Liver (tissue), 10 donors: ENCODE measurements at places on chromosomes 16 and 17.
A peak's percentile ranks its signal among the peaks of the same experiment; 100 is the strongest.

- DNase-seq = no peak
- no peak overlapping the region for H3K4me3 ChIP-seq
- peaks cover 10% of the 10 kb centered on the region for H3K4me1 ChIP-seq
- no peaks in the 10 kb centered on the region for H3K27me3 ChIP-seq
- no peak overlapping the region for H3K27ac ChIP-seq
Observed at GRCh38 chr16:30808146-30808545, 21.1 kb upstream of the ZNF629 start.

- no peak overlapping the region for H3K4me3 ChIP-seq
- peaks cover 20% of the 10 kb centered on the region for H3K36me3 ChIP-seq
- H3K27me3 ChIP-seq = no peaks in the 10 kb centered on the region
- H3K4me1 ChIP-seq = peaks cover 19% of the 10 kb centered on the region
Observed at GRCh38 chr16:5073279-5073629, 1.6 kb downstream of the ALG1 start.

DNA sequence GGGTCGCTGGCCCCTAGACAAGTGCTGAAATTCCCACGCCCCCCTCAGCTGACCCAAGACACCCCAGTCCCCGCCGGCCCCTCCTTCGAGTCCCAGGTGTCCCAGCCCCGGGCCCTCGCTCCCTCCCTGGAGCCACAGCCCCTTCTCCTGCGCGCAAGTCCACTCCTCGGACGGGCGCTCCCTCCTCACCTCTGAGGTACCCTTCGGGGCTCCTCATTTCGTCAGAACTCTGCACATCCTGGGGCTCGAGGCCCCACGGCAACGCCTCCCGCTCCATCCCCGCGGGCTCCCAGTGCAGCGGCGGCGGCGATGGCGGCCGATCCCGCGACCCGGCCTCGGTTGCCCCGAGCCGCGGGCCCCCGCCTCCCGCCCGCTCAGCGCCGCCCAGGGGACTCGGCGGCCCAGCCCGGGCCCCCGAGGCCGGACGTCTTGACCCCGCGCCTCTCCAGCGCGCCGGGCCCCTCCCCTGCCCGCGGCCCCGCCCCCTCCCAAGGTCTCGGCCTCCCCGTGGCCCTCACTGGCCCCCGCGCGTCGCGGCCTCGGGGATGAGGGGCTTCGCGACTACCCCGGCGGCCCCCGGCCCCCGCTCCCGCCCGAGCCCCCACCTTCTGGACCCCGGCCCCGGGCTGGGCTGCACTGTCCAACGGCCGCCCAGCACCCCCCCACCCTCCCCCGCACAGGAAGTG is at the start of gene ZNF768:
Gene ZNF768 (minus strand): TSS at position 430 of the 686 bp plus-strand sequence. CDS start 153 bp downstream, at position 277.
- DNase-seq = peak; percentile 81
- peak within 1 kb of the TSS; percentile 95 for H3K27ac ChIP-seq
- H3K4me3 ChIP-seq = peak within 1 kb of the TSS; percentile 82

DNA sequence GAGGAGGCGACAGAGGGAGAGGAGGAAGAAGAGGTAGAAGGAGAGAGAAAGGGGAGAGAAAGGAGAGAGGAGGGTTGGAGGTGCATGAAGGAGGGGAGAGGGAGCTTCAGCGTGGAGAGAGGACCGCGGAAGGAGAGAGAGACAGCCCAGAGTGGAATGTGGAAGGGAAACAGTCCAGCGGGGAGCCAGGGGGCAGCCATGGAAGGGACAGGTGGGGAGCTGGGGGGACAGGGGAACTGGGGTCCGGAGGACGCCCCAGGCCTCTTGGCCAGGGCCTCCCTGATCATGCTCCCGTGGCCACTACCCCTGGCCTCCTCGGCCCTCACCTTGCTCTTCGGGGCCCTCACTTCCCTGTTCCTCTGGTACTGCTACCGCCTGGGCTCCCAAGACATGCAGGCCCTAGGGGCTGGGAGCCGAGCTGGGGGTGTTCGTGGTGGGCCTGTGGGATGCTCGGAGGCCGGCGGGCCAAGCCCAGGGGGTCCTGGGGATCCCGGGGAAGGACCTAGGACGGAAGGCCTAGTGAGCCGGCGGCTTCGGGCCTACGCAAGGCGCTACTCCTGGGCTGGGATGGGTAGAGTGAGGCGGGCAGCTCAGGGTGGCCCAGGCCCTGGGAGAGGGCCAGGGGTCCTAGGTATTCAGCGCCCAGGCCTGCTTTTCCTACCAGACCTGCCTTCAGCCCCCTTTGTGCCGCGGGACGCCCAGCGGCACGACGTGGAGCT is 759 bp downstream of the ASPHD1 start:
- H3K27ac ChIP-seq = no peak overlapping the region
- H3K36me3 ChIP-seq = no peaks in the 10 kb centered on the region
- H3K4me3 ChIP-seq = no peak overlapping the region
- DNase-seq = no peak

GRCh38 chr17:55564081-55564480 is 52.8 kb upstream of the SMIM36 start:
- no peaks in the 10 kb centered on the region for H3K27me3 ChIP-seq
- no peak overlapping the region for H3K27ac ChIP-seq
- no peak for DNase-seq
- H3K36me3 ChIP-seq = no peaks in the 10 kb centered on the region
- H3K4me1 ChIP-seq = peaks cover 13% of the 10 kb centered on the region

- no peak for DNase-seq
- peak overlapping the region; percentile 42 for H3K4me3 ChIP-seq
- H3K27ac ChIP-seq = peak overlapping the region; percentile 96
Observed at GRCh38 chr17:29291163-29291752, 2.7 kb downstream of the NUFIP2 start.

- H3K36me3 ChIP-seq = no peaks in the 10 kb centered on the region
- no peak for DNase-seq
- H3K27ac ChIP-seq = no peak overlapping the region
- no peaks in the 10 kb centered on the region for H3K4me1 ChIP-seq
Observed at GRCh38 chr16:47886139-47886538, 269.7 kb downstream of the ABCC12 start.

GRCh38 chr17:45393411-45393810 is 39.3 kb downstream of the ARHGAP27 start:
- no peaks in the 10 kb centered on the region for H3K36me3 ChIP-seq
- no peak for DNase-seq
- no peak overlapping the region for H3K4me3 ChIP-seq
- H3K27ac ChIP-seq = no peak overlapping the region
- H3K27me3 ChIP-seq = no peaks in the 10 kb centered on the region

GRCh38 chr16:3065742-3066439 is 451 bp downstream of the IL32 start:
- H3K27me3 ChIP-seq = no peaks in the 10 kb centered on the region
- peaks cover 4% of the 10 kb centered on the region for H3K4me1 ChIP-seq
- DNase-seq = no peak
- H3K27ac ChIP-seq = peak overlapping the region; percentile 82

DNA sequence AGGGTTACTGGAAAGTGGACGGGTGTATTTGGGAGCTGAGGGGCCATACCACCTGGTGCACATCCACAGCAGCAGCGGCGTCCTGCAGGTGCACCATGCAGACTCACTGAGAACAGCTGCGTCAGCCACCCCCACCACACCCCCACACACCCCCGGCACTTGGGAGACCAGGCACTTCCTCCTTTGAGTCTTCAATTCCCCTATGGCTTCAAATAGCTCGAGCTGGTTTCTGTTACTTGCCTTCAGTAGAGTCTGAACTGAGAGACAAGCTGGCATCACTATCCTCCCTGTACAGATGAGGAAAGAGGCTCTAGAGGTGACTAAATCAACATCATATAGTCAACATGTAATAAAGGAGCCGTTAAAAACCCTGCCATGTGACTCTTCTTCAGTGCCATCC is 15.4 kb downstream of the CUEDC1 start:
- no peak overlapping the region for H3K27ac ChIP-seq
- H3K27me3 ChIP-seq = no peaks in the 10 kb centered on the region
- no peak overlapping the region for H3K4me3 ChIP-seq

GRCh38 chr17:33927732-33928133 is 327.4 kb upstream of the CCL2 start:
- H3K27me3 ChIP-seq = no peaks in the 10 kb centered on the region
- no peak for DNase-seq
- H3K4me3 ChIP-seq = no peak overlapping the region
- H3K36me3 ChIP-seq = no peaks in the 10 kb centered on the region
- no peak overlapping the region for H3K27ac ChIP-seq

- H3K27me3 ChIP-seq = peaks cover 7% of the 10 kb centered on the region
- H3K36me3 ChIP-seq = no peaks in the 10 kb centered on the region
- H3K4me1 ChIP-seq = no peaks in the 10 kb centered on the region
- H3K4me3 ChIP-seq = no peak overlapping the region
Observed at GRCh38 chr17:74177018-74177450, 26.4 kb upstream of the RPL38 start.

- no peaks in the 10 kb centered on the region for H3K27me3 ChIP-seq
- peak overlapping the region; percentile 67 for H3K4me3 ChIP-seq
- peaks cover 3% of the 10 kb centered on the region for H3K4me1 ChIP-seq
- peak overlapping the region; percentile 88 for H3K27ac ChIP-seq
- no peaks in the 10 kb centered on the region for H3K36me3 ChIP-seq
Observed at GRCh38 chr17:78925662-78926555, 722 bp upstream of the TIMP2 start.

DNA sequence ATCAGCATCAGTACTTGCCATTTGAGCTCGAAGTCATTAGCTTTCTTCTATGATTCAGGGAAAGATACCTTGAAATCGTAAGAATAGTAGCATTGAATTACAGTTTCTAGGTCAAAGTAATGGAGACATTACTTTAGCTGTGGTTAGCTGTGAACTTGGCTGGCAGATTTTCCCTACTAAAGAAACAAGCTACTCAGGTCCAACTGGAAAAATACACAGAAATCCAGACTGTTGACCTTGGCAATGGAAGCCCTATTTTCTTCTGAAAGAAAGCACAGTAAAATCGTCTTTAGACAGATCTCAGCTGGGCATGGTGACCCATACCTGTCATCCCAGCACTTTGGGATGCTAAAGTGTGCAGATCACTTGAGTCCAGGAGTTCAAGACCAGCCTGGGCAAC is 13.4 kb upstream of the DNAJA2 start:
- H3K36me3 ChIP-seq = no peaks in the 10 kb centered on the region
- no peak overlapping the region for H3K27ac ChIP-seq
- H3K4me3 ChIP-seq = no peak overlapping the region
- DNase-seq = no peak
- no peaks in the 10 kb centered on the region for H3K27me3 ChIP-seq

DNA sequence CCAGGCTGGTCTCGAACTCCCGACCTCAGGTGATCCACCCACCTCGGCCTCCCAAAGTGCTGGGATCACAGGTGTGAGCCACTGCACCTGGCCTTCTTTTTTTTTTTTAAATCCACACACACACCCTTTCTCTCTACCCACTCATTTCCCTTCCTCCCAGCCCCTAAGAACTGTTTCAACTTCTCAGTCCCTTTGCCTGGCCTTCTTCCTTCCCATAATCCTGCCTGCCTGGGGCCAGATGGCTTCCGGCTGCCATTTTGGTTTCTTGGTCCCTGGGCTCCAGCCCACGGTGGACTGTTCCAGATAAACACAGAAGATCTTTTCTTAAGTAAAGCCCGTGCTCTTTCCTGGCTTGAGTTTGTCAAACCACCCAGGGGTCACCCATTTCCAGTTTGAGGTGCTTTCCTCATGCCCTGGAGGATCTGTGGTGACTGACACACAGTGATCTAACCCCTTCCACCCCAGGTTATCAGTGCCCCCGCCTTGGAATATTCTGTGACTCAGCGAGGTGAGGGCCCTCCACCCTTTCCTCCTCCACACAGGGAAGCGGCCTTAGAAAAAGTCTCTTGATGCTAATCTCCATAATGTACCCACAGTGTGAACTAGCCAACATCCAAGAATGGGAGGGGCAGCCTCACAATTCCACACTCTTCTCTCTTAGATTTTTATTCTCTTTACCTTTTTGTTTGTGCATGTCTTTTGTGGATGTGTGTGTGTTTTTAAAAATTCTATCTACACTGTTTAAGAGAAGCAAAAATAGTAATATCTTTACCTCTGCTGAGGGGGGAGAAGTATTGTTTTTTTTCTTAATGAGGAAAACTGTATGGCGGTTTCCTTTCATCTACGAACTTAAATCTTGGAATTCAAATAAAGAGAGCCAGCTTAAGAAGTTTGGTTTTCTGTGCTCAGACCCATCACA is 60.0 kb downstream of the CRISPLD2 start:
- H3K27me3 ChIP-seq = no peaks in the 10 kb centered on the region
- DNase-seq = no peak
- no peaks in the 10 kb centered on the region for H3K4me1 ChIP-seq
- H3K36me3 ChIP-seq = no peaks in the 10 kb centered on the region
- no peak overlapping the region for H3K27ac ChIP-seq

- no peaks in the 10 kb centered on the region for H3K4me1 ChIP-seq
- no peak for DNase-seq
- no peak overlapping the region for H3K4me3 ChIP-seq
- no peaks in the 10 kb centered on the region for H3K27me3 ChIP-seq
- no peak overlapping the region for H3K27ac ChIP-seq
Observed at GRCh38 chr17:80862481-80862961, 129.1 kb upstream of the CHMP6 start.

DNA sequence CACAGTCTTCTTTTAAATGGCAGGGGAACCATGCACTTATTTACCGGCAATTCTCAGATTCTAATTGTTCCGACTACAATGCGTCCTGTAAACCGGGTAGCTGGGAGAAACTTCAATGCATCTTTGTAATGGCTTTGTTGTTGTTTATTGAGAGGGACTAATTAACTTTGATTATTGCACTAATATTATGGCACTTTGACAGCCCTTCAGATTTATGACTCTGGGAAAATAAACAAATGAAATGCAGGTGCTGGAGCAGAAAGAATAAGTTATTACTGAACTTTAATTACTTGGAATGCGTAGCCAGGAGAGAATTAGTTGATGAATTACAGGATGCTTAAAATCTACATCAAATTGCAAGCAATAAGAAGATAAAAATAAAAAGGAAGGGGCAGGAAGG is 77.0 kb downstream of the WWOX start:
- H3K36me3 ChIP-seq = peaks cover 3% of the 10 kb centered on the region
- no peak for DNase-seq
- H3K4me1 ChIP-seq = no peaks in the 10 kb centered on the region
- H3K27ac ChIP-seq = no peak overlapping the region
- H3K4me3 ChIP-seq = no peak overlapping the region
- H3K27me3 ChIP-seq = no peaks in the 10 kb centered on the region

DNA sequence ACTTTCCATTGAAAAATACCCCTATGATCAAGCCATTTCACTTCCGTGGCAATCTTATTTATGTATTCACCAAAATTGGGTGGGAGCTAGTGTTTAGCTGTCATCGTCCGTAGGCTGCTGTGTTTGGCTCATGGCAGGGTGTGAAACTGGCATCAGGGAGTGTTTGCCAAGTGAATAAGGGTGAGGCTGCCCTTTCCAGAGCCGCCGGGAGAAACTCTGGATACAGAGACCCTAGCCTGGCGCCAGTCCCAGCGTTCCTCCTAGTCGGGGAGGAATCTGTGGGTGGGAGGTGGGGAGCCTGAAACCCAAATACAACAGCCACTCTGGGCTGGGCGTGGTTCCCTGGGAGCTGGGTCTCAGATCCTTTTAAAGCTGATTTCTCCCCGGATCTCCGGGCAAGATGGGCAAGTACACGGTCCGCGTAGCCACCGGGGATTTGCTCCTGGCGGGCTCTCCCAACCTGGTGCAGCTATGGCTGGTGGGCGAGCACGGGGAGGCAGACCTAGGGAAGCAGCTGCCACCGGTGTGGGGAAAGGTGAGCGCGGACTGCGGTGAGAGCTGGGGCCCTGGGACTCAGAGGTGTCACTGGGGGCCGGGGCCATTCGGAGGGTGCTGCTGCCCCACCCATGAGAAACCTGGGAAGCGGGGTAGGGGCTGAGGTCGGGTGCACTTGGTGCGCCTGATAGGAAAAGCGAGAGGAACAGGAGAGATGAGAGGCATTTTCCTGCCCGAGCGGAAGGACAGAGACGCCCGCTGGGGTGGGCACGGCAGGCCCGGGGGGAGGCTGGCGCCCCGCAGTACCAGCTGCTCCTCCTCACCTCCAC is 62.1 kb upstream of the TEKT1 start:
- H3K4me3 ChIP-seq = peak overlapping the region; percentile 4
- peaks cover 3% of the 10 kb centered on the region for H3K4me1 ChIP-seq
- no peaks in the 10 kb centered on the region for H3K27me3 ChIP-seq
- no peak for DNase-seq
